Stimulated activated CD4-positive, alpha-beta T cell treated with anti-CD3 and anti-CD28 coated beads, Interleukin-15, amount 100 ng/mL, for 48 hours (primary cell): ENCODE measurements at places on chromosomes 12 and 14.

DNA sequence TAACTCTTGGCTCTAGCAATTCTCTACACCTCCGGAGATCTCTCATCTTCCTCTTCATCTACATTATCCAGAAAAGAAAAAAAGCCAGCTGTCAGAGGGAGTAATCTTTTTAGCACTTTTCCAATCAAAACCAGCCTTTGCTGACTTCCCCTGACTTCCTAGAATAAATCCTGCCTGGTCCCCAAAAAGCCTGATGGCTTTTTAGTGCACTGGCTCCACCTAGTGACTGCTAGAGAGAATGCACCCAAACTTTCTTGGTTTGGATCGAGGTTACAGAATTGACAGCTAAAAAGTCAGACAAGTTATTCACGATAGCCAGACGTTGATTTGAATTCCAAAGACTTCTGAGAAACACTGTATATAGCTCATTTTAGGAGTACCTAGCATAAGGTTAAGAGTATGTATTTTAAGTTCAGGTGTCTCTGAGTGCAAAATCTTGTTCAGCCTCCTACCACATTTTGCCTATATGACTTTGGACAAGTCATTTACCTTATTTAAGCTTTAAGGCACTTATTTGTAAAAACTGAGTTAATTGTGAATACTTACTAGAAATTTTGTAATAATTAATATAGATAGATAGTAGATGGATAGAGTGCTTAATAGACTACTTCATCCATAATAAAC lies 185.7 kb upstream of the GRIN2B start:
- peak; percentile 14 for DNase-seq

DNA sequence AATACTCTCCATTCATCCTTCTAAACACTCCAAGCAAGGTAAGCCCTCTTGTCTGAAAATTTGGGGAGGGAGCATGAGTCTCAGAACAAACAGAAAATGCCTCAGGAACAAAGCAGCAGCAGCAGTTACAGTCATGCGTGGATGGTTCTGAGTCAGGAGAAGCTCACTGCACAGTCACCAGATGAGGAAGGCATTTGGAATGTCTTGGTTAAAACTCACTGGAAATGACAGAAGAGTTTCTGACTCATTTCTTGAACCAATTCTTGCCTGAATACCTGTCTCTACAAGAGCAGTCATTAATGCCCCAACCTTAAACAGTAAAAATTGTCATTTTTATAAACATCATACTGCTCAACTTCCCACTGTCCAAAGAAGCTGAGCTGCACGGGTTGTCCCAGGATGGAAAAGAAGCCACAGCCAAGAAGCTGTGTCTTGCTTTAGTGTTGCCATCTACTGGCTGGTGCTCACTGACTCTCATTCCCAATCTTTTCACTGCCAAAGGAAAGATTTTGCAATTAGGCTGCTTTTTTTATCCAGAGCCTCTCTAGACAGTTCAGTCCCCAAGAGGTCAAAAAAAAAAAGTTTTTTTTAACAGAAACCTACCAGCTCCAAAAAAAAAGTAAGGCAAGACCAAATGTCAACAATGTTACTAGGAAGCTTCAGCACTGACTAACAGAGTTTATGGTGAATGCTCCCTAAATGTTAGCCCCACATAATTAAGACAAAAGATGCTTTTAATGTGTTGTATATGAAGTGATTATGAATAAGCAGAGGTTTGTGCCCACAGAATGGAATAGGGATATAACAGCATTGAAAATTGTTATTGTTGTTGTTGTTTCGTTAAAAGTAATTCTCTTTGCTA lies 40.4 kb downstream of the KICS2 start:
- DNase-seq = no peak

DNA sequence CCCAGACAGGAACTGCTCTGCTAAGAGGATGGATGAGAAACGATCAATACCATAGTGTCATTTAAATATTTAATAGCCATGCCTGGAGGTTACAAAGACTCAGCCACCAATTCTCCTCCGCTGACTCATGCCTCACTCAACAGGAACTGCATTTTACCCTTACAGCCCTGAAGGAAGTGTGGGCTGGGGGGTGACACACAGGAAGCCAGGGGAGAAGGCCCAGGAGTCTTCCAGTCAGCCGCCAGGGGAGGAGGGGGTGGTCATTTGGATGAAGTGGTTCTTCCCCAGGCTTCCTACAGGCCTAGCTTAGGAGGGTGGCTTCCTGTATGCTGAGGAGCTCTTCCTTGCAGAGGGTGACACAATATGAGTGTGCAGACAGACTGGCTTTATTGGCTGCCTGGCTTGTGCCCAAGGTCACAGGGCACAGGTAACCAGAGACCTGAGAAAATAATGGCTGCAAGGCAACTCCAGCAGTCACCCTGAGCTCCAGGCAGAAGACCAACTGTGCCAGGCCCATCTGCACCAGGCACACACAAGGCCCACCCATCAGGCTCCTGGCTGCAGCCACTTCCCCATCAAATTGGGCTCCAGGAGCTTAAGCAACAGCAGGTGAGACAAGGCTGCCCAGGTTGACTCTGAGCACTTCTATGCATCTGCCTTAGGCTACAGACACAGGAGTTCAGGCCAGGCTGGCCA lies 30.6 kb upstream of the RPLP0 start:
- DNase-seq = peak; percentile 79

DNA sequence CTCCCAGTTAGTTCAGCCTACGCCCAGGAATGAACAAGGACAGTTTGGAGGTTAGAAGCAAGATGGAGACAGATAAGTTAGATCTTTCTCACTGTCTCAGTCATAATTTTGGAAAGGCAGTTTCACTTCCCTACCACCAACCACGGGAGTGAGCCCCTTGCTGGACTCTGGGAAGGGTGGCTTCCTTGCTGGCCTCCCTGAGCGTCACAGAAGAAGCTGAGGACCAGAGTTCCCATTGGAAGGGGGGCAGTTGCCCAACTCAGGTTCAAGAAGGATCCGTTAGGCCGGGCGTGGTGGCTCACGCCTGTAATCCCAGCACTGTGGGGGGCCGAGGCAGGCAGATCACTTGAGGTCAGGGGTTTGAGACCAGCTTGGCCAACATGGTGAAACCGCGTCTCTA lies 106.2 kb upstream of the MAX start:
- DNase-seq = no peak

DNA sequence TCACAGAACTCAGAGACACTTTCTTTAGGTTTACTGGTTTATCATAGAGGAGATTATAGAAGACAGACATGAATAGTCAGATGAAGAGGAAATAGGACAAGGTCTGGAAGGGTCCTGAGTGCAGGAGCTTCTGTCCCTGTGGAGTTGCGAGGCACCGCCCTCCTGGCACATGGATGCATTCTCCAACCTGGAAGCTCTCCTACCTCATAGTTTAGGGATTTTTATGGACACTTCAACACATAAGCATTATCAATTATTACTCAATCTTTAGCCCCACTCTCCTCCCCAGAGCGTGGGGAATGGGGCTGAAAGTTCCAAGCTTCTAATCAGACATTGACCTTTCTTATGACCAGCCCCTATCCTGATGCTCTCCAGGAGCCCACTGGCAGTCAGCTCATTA lies 12.6 kb upstream of the KRT7 start:
- DNase-seq = no peak

DNA sequence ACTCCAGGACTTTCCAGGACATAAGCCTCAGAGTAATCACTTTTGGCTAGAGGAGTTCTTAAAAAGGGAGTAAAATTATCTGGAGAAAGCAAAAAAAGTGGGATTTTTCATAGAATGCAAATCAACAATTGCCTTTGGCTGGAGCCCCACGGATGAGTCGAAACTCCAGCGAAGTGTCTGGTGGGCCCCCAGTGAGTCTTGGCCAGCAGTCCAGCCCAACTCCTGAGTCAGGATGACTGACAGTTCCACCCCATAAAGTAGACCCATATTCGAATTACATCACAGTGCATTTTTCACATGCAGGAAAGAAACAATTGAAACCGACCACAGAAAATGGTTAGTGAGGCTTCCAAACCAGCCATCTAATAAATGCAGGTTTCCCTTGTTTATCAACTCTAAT lies 265.7 kb downstream of the BCL11B start:
- DNase-seq = no peak

DNA sequence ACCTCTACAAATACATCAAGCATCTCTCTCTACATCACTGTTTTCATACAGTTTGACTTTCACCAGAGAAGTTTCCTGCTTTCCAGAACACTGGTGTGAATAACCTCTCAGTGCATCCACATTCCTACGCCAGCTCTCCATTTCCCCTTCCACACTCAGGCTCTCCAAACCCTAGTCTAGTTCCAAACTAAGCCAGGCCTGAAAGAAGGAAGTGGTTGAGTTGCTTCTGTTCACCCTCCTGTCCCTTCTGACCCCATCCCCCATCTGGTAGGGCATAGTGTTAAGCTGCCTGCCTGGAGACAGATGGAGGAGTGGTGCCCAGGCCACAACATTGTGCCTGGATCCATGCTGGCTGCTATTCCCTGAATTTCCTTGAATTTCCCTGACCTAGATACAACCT lies 132.4 kb downstream of the GPR65 start:
- no peak for DNase-seq

- no peak for DNase-seq
Measured at GRCh38 chr12:7144414-7145120, 14.4 kb downstream of the CLSTN3 start.

GRCh38 chr14:78164226-78164853 lies 5.8 kb upstream of the NRXN3 start:
- DNase-seq = no peak

- no peak for DNase-seq
Measured at GRCh38 chr12:5923043-5923605, 21.9 kb downstream of the ANO2 start.

DNA sequence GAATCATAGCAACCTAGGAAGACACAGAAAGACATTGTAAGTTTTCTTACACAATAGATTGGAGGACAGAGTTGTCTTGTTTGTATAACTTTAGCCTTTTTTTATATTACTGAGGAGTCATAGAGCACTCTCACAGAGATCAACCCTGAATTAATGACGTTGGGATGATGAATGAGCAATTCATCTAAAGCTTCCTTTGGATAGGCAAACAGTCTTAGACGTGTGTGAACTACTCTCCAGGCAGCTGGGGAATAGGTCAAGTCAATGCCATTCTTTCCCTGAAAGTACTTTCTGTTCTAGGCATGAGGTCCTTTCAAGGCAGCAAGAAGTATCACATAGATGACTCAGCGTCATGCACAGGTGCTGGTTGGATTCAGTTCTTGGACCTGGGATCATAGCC lies 369.1 kb upstream of the NOVA1 start:
- no peak for DNase-seq

- no peak for DNase-seq
Measured at GRCh38 chr14:89903340-89903952, 51.1 kb downstream of the EFCAB11 start.

DNA sequence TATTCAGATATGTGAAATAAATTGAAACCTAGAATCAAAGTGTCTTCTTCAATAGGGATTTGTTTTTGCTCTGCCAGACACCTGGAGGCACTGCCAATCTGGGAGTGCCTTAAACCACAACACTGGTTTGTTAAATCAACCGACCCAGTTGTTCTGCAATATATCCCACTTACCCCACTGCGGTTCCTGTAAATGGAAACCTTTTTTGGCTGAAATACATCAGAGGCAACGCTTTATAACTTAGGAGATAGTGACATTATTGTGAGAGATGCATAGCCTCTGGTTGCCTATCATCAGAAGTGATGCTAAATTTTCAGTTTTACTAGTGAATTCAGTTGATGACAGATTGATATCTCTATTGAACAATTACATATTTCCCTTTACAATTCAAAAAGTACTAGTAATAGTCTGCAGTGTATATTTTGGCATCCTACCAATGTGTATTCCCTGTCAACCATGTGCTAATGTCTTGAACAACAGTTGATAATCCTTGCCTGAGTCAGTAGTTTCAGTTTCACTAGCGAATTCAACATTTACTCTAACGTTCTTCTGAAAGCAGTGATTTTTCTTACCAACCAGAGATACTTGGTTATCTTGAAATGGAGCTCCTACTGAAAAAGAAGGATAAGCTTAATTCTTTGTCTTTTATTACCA lies 30.5 kb downstream of the PPP2R5C start:
- DNase-seq = no peak

DNA sequence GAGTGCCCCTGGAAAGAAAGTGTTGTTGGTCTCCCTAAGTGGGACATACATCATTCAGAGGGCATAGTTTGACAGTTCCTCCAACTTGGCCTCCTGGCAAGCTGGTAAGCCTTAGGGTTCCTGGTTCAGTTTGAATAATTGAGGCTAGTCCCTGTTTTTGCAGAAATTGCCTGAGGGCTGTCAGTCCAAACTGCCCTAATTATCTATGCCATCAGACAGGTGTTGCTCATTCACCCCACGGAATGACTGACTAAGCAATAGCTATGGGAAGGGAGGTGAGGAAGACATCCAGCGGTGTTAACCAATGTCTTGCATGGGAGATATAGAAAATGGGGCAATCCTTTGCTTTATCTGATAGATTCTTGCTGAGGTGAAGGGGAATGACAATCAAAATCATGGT lies 37.6 kb downstream of the SPTSSA start:
- DNase-seq = no peak

DNA sequence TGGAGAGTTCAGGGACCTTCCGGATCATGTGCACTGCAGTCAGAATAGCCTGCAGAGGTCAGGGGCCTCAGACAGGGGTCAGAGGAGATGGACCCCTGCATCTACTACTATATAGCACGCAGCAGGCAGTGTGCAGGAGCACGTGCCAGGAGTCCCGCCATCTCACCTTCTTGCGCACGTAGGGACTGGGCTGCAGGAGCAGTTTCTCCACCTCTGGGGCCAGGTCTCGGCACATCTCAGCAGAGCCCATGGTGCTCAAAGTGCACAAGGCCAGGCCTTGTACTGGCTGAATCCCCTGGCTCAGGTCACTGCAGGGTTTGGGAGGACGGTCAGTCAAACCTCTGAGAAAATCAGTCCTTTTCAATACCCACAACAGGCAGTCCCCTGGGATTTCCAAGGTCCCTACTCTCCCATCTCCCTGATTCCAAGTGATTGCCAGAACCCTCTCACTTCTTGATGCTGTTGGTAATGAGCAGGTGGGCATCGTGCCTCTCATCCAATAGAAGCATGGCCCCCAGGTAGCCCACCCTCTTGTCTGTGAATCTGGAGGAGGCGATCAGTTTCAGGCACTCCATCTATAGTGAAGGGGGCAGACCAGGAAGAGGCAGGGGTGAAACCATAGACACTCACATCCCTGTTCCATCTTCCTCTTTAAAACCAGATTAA lies 1.3 kb downstream of the AP1G2 start:
- DNase-seq = no peak

- no peak for DNase-seq
Measured at GRCh38 chr12:6914947-6915788, 788 bp downstream of the ENO2 start.

DNA sequence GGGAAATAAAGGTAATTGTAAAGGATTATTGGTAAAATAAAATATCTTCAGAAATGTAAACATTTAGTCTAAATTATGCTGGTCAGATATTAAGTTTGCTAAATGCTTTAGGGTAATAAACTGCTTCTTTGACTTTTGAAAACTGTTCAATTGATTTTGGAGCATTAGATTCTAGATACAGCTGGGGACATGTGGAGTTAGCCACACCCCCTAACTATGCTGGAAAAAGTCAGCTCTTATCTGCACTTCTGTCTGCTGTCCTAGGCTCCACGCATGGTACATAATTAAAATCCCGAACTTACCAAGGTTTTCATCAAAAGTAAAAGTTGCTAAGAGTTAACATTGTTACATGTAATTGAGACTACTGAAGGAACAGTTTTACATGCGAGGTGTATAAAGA lies 78.8 kb downstream of the ITPR2 start:
- DNase-seq = no peak
